Right ventricle myocardium superior (tissue), 1 donor: ENCODE measurements at places on chromosomes 6 and 20. TPM values are rescaled to one million over a fixed set of nuclear protein-coding genes. Genes with fewer than 3 reads are reported as not detected.
A peak's percentile ranks its signal among the peaks of the same experiment; 100 is the strongest.

DNA sequence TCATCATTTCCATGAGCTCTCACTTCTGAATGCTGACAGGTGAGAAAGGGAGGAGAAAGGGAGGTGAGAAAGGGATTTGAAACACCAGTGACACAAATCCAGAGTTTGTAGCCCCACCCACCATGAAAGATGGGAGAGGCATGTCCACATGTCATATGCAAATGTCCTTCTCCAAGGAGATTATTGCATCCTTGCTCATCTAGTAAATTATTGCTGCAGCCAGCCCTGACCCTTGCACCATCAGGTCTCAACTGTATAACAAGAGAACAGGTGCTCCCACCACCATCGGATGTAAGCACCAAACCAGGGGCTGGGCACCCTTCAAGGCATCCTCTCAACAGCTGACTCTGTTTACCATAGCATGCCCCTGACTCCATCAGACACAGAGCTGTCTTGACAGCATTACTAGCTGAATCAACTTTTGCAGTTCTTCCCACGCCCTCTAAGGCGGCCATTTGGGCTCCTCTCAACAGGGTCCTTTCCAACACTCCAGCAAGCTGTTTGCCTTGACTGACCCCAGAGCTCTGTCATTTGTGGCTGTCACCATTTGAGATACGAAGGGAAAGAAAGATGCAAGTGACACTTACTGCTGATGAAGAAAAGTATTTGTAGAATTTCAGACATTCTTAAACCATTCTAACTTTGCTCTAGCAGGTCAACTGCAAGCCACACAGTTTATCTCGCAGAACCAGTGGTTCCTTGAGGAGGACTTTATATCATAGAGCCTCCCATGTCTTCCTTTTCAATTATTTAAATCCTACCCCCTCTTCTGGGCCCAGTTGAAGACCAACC, 14.2 kb downstream of the GFOD1 start:
- no peak for DNase-seq

DNA sequence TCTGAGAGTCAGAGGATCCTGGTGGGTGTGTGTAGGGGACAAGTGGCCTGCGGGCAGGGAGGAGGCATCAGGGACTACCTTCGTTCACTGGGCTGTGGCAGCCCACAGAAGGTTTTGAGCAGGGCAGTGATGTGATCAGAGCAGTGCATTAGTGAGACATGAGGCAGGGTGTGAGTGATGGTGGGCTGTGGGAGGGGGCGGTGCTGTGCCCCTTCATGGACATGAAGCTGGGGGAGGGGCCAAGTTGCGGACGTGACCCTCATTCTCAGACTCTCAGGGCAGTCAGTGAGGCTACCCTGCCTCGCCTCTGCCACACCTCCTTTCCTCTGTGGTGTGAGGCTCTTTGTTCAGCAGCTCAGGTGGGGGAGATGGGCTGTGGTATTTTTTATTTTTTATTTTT, 142.2 kb upstream of the RNF24 start:
- DNase-seq, result no peak

DNA sequence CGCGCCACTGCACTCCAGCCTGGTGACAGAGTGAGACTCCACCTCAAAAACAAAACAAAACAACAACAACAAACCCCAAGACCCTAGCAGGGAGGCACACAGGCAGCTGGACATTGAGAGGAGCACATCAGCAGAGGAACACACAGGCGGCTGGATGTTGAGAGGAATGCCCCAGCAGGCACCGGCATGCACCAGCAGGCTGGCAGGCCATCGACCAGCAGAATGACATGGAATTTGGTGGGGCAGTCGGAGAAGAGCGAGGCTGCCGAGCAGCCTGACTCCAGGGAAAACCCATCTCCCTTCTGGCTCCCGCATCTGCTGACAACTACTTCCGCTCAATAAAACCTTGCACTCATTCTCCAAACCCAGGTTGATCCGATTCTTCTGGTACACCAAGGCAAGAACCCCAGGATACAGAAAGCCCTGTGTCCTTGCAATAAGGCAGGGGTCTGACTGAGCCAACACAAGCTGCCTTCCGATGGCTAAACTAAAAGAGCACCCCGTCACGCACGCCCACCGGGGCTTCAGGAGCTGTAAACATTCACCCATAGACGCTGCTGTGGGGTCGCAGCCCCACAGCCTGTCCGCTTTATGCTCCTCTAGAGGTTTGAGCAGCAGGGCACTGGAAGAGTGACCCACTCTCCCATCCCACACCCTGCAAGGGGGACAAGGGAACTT, 60.2 kb downstream of the SLC22A23 start:
- no peak for DNase-seq

The PPIL6 gene
- total RNA-seq, result 5.5 TPM

DNA sequence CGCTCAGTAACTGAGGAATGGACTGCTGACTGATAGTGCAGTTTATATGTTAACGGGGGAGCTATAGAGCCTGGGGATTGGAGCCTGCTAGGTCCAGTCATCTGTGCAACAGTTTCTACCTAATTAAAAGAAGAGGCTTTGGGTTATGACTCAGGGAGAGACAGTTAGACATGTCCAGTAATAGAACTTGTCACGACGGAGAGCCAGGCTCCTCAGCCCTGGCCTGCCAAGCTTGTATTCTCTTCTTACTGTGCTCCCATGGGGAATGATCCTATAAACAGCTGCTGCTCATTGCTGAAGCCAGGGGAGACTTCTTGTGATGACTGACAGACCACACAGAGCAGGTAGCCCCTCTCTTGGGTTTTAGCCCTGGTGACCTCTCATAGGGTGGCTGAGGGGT, 69.3 kb downstream of the SYNJ2 start:
- DNase-seq, result no peak

GRCh38 chr20:17882065-17882833, 86.3 kb downstream of the SNX5 start:
- DNase-seq, result no peak

GRCh38 chr6:39102071-39102820, 12.7 kb downstream of the SAYSD1 start:
- DNase-seq, result peak; percentile 57

GRCh38 chr20:47642118-47642517, 140.4 kb downstream of the NCOA3 start:
- no peak for DNase-seq

The BTN2A1 gene
- total RNA-seq, result 12.5 TPM

The SNAP25 gene
- not detected for total RNA-seq

GRCh38 chr20:1061484-1062221, 56.7 kb upstream of the PSMF1 start:
- no peak for DNase-seq
